Left colon (tissue), 2 donors: ENCODE measurements at places on chromosomes 1 and 21.

GRCh38 chr1:38128926-38129453 lies 82.4 kb upstream of the POU3F1 start:
- DNase-seq = no peak

GRCh38 chr21:25313829-25314228 lies 293.5 kb downstream of the MRPL39 start:
- DNase-seq = no peak

- no peak for DNase-seq
Observed at GRCh38 chr1:162861101-162861500, at the start of gene CCDC190. CCDC190 (minus strand) TSS chr1:162861175; CDS start chr1:162859646, 1,529 bp downstream.

DNA sequence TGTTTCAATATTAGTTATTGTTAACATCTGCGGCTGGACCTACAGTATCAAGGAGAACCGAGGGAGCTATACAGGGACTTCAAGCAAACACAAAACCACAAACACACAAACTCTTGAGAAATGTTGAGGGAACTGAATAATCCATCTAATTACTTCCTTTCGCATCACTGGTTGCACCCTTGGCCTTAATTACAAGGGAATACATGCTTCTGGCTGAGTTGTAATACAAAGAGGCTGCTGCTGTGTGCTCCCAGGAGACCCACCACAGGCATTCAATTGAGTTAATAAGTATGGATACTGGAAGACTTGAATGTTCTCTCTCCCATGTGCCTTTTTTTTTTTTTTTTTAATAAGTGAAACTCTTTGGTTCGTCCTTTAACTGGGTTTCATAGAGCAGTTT lies 16.8 kb upstream of the SMYD2 start:
- DNase-seq = no peak
